Mammary epithelial cell (primary cell): ENCODE measurements at places on chromosomes 6 and 20. TPM values are rescaled to one million over a fixed set of nuclear protein-coding genes. Genes with fewer than 3 reads are reported as not detected.

DNA sequence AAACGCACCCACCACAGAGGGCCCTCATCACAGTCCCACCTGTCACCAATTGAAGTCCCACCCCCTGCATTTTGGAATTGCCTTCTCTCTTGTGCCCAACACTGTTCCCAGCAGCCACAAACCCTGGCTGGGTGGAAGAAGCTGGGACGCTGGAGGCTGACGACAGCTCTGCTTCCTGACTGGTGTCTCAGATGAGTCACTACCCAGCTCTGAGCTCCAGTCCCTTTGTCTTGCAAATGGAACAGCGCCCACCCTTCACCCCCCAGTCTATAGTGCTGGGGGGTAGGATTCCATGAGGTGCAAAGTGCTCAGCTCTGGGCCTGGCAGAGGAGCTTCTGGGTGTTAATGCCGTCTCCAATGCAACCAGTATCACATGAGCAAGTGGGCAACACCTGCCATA is 85.3 kb downstream of the DLGAP4 start:
- no peak for DNase-seq

The TRIM31 gene
- total RNA-seq, result not detected in 2 replicates

The GJA10 gene
- not detected for total RNA-seq

The BFSP1 gene
- 3.0 and 3.2 TPM in 2 replicates for total RNA-seq

DNA sequence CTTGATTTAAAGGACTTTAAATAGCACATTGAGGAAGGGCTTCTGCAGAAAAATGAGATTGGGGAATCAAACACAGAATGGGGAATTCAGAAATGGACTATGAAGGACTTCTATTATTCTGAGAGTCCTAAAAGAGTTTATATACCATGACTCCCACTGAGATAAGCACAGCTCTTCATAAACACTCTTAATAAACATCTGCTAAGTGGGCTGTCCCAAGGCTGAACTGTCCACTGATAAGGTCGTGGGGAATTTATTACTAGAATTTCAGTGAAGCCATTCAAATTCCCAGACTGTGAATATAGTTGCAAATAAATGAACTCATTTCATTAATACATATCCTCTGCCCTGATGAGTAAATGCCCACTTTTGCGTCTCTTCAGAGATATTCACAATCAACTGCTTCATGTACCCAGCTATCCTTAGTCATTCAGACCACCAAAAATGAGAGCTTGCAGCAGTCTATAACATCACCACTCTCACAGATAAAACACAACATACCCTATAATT is 468.2 kb upstream of the RUNX2 start:
- DNase-seq, result no peak

DNA sequence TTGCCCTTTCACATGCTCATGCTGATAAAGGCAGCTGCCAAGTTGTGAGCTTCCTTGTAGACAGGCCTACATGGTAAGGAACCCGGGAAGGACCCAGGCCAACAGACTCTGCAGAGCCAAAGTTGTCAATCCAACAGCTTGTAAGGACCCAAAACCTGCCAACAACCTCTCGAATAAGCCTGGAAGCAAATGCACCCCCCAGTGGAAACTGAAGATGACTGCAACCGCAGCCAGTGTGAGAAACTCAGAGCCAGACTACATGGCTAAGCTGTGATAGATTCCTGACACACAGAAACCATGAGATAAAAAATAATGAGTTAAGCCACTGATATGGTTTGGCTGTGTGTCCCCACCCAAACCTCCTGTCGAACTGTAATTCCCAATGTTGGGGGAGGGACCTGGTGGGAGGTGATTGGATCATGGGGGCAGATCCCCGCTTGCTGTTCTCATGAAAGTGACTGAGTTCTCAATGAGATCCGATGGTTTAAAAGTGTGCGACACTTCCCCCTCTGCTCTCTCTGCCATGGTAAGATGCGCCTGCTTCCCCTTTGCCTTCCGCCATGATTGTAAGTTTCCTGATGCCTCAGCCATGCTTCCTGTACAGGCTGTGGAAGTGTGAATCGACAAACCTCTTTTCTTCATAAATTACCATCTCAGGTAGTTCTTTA is 18.8 kb upstream of the CLPSL2 start:
- no peak for DNase-seq
